ENCODE measurements at places on chromosomes 13 and 19.

DNA sequence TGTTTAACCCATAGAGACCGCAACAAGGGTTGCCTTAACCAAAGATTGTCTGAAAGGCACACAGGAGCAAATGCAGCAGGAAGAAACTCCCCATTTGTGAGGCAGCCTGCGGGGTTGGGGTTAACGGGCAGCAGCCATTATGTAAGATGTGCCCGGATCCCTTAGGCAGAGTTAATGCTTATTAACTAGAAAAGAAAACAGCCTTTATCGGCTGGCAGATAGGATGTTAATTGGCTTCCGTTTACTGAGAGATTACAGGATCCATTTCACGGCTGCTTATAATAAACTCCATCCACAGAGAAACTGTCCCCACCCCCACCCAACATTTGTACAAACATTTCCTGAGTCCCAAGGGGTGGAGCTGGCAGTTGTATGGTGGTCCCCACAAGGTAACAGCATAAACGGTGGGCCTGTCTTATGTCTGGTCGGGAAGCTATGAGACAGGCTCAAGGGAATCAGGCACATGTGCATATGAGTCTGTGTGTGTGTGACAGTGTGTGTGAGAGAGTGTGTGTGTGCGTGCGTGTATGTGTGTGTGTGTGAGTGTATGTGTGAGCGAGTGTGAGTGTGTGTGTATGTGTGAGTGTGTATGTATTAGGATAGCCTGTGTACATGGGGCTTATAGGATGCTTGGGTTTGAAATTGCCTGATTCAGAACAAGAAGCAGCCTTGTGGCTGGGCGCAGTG, 10.5 kb downstream of the SLC25A42 start:
- no peak for DNase-seq

GRCh38 chr19:3024870-3025548, 4.1 kb downstream of the TLE2 start:
- DNase-seq, result no peak

DNA sequence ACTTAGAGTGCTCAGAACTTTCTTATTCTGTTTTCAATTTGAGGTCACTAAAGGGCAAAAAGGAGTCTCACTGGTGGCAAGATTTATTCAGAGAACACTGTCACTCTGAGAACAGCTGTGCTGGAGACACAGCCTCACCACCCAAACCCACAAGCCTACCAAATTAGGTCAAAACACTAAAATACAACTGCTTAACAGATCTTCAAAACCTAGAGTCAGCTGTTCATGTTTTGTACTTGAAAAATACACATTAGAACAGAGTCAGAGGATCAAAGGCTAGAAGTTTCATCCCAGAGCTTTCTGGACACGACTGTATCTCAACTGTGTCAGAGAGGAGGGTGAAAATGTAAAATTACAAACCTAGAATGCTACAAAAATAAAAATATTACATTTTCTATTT, 89.3 kb downstream of the MIPEP start:
- no peak for DNase-seq

GRCh38 chr13:49098198-49098597, 121.9 kb upstream of the MLNR start:
- no peak for DNase-seq

- DNase-seq, result no peak
These were observed 4.0 kb downstream of the RASL11A start for GRCh38 chr13:27274631-27275030.

DNA sequence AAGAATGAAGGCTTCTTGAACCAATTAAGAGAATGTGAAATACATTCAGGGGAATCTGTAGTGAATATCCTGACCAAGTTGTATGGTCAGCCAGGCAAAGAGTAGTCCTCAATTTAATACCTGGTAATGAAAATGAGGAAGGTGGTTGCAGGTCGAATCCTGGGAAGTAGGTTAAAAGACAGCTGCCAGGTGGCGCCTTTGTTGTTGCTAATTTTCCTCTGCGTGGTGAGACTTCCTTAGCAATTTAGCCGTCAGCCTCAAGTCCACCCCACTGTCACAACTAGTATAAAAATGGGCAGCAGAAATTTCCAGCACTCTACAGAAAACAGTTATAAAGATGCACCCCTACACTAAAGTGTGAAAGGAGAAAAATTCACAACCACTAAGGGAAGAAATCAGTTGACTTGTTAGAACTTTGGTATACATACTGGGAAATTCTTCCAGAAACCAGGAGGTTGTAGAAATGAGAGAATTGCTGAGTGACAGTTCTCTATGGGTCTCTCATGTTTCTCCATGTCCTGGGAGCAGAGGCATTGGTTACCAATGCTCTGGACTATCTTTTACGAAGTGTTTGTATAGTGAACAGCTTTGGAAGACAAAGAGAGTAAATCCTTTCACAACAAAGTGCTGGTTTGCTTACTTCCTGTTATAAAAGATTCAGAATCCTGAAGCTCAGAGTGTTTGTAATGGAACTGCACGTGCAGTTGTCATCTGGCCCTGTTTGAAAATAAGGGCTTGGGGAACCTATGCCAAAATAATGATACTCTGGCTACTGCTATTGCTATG, 235.9 kb downstream of the NHLRC3 start:
- no peak for DNase-seq

GRCh38 chr13:110629735-110630134, 14.4 kb downstream of the NAXD start:
- DNase-seq, result peak; percentile 28

DNA sequence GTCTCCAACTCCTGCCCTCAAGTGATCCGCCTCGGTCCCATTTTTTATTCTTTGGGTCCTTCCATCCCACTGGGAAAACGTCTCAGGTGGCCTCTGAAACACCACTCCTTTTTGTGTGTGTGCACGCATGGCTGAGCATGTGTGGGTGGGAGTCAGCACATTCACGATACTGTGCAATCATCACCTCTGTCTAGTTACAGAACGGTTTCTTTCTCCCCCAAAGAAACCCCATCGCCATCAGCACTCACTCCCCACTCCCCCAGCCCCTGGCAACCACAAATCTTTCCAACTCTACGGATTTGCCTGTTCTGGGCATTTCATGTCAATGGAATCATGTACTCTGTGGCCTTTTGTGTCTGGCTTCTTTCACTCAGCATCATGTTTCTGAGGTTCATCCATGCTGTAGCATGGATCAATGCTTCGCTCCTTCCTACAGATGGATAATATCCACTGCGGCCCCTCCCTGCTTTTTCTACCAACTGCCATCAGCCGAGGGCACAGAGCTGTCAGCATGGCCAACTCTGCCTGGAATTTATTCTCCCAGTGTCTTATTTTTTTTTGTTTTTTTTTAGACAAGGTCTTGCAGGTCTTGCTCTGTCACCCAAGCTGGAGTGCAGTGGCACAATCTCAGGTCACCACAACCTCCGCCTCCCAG, 9.7 kb downstream of the F2RL3 start:
- no peak for DNase-seq

DNA sequence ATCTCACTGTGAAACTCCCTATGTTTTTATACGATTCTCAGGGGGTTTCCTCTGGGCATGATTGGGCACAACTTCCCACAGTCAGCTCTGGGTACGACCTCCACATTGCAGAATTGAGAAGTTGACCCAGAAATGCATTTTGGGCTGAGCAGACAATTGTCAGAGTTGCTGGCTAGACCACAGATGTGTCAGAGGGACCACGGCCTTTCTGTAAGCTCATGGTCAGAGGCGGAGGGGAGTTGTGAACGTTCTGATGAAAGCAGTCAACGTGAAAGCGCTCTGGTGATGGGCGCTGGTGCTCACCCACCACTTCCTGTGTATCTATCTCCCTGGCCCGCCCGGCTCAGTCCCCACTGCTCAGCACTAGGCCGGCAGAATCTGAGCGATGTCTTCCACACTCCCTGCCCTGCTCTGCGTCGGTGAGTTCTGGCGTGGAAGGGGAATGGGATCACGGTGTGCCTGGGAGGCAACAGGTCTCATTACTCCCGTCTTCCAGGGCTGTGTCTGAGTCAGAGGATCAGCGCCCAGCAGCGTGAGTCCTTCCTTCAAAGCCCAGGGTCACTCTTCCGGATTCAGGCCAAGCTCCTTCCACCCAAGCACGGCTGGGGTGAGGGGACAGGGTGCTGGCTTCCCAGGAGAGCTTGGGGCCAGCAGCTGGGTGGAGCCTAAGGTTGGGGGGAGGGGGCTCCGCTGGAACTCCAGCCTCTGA, at the start of gene NCR1:
Gene NCR1, plus strand, starts transcription at position 346 of the 709 bp plus-strand sequence. Its CDS starts 40 bp downstream, at position 386.
- peak; percentile 11 for DNase-seq

GRCh38 chr19:12994701-12995595, at the start of gene NFIX:
Gene NFIX, plus strand, starts transcription at chr19:12995475. Its CDS starts 363 bp downstream, at chr19:12995838.
- peak; percentile 25 for DNase-seq

DNA sequence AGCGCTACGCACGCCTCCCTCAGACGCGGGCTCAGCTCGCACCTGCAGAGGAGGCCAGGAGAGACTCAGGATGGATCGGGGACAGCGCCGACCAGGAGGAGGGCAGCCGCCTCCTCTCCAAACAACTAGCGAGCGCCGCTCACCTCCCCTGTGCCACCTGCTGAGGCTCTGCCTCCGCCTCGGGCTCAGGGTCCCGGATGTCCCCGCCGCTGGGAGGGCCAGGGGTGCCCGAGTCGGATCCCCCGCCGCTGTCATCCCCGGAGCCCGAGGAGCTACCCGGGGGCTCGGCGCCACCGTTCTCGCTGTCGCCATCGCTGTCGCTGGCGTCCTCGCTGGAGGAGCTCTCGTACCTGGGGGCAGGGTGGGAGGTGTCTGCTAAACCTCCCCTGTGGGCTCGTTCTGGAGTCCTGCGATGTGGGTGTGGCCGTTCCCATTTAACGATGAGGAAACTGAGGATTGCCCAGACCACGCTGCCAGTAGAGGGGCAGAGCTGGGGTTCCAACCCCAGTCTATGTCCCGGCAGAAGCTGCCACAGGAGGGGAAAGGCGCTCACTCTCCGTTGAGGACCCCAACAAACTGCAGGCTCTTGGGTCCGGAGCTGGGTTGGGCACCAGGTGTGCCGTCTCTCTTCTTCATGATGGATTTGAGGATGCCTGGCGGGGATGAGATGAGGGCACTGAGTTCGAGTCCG, 9.2 kb downstream of the KANK3 start:
- DNase-seq, result no peak

DNA sequence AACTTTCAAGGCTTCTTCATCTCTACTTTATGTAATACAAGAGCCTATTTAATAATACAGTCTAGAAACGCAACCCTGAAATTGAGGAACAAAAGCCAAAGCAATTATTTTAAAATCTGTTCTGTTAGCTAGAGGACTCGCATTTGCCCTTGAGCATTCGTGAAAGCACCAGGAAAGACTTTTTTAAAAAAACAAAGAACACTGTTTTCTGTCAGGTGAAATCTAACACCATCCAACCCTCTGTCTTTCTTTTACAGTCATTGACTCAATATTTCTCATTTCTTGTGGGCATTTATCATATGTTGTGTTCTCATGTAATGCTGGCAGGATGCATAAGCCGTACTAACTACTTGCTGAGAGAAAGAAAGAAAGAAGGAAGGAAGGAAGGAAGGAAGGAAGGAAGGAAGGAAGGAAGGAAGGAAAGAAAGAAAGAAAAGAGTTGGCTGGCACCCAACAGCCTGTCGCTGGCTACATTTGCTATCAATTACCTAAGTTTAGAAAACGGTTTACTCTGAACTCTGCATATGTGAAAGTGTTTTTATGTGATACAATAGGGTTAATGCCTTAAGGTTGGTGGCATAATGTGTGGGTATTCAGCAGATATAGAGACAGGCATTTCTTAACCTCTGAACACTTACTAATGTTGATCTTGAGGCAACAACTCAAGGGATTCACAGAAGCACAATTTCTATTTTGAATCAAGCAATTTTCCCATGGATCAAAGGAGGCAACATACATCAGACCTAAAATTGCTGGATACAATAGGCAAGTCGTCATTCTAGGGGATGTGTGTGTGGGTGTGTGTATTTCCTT, 445.4 kb downstream of the DCT start:
- no peak for DNase-seq

DNA sequence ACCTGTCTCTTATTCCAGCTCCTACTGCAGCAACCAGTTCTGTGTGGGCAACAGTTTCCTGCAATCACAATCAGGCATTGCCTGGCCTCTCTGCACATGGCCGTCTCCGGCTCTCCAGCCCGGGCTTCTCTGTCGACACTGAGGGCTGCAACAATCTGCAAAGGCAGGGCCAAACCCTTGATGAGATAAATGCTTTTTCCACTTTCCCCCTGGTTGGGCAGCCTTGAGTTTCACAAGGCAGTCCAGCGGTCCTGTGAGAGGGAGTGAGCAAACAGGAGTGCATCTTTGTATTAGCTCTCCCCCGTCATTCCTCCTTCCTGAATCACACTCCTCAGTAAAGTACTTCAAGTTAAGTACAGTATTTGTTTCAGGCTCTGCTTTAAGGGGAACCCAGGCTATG, 40.7 kb upstream of the VWA8 start:
- DNase-seq, result no peak

GRCh38 chr13:112198396-112199010, 131.6 kb downstream of the SOX1 start:
- DNase-seq, result no peak

GRCh38 chr13:103965506-103966243, 899.5 kb upstream of the SLC10A2 start:
- DNase-seq, result no peak

DNA sequence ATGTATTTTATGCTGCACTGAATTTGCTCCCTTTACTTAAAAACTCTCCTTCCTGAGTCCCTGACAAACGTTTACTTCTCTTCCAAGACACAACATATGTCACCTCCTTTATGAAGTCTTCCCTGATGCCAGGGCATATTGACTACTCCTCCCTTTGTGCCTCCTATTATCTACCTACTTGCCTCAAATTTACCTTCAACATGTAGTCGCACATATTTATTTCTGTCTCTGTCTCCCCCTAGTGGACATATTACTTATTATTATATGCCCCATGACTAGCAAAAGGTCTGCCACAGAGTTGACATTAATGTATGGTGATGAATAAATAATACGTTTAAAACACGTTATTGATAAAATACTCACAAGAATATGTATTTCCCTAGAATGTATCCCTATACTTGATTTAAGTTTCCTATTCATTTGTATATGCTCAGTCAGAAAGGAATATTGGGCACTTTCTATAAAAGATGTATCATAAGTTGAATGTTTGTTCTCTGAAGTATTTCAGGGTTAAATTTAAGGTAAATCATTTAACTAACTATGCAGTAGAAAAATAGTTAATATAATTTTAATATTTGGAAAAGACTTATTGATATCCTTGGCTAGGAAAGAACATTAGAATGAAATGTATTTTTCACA, 250.3 kb upstream of the ATXN8OS start:
- DNase-seq, result no peak

DNA sequence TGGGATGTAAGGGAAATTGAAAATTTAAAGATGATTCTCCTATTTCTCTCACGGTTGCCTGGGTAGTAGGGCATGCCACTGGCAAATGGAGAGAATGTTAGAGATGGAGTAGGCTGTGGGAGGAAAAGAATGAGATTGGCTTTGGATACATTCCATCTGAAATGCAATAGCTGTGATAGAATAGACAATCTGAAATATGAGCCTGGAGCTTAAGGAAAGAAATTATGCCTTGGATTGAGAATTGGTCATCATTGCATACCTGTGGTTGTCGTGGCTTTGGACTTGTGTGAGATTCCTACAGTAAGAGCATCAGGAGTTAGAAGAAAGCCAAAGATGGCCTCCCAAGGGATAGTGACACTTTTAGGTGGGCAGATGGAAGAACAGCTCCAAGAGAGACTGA, 305.1 kb upstream of the SLC10A2 start:
- DNase-seq, result no peak

GRCh38 chr13:112105244-112105681, 38.3 kb downstream of the SOX1 start:
- no peak for DNase-seq
